CD4-positive, CD25-positive, alpha-beta regulatory T cell (primary cell): ENCODE measurements at places on chromosomes 6 and 20. TPM values are rescaled to one million over a fixed set of nuclear protein-coding genes. Genes with fewer than 3 reads are reported as not detected.

DNA sequence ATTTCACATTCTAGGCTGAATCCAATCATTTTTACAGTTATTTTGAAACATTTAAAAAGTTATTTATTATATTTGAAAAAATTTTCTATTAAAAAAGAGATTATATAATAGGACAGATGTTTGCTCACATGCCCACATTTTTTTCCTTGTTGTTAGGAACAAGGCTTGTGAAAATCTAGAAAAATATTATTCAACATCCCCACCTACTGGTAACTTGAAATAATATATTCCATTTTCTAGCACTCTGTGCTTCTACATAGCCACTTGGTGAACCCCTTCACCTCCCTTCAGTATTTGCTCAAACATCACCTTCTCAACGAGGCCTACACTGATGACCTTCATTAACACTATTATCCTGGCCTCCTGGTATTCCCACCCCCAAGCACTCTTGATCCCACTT lies 18.3 kb upstream of the GPRC6A start:
- H3K4me1 ChIP-seq: no peaks in the 10 kb centered on the region
- H3K36me3 ChIP-seq: no peaks in the 10 kb centered on the region
- DNase-seq: no peak
- H3K4me3 ChIP-seq: no peak overlapping the region

The TTLL9 gene
- total RNA-seq: not detected

GRCh38 chr6:138795809-138796603 lies at the start of gene ECT2L:
ECT2L (plus strand) TSS chr6:138796087; CDS start chr6:138813275, 17,188 bp downstream.
- DNase-seq: no peak
- H3K36me3 ChIP-seq: peaks cover 22% of the 10 kb centered on the region
- no peaks in the 10 kb centered on the region for H3K4me1 ChIP-seq
- H3K27ac ChIP-seq: no peak within 1 kb of the TSS
- no peak within 1 kb of the TSS for H3K4me3 ChIP-seq
- no peaks in the 10 kb centered on the region for H3K27me3 ChIP-seq

- no peak overlapping the region for H3K4me3 ChIP-seq
- no peak overlapping the region for H3K27ac ChIP-seq
- peaks cover 9% of the 10 kb centered on the region for H3K4me1 ChIP-seq
Observed at GRCh38 chr6:11042025-11042749, 1.9 kb downstream of the ELOVL2 start.

The KIF6 gene
- not detected for total RNA-seq

The SIM1 gene
- 0.64 TPM for total RNA-seq

The XKR7 gene
- total RNA-seq: 0.07 TPM

DNA sequence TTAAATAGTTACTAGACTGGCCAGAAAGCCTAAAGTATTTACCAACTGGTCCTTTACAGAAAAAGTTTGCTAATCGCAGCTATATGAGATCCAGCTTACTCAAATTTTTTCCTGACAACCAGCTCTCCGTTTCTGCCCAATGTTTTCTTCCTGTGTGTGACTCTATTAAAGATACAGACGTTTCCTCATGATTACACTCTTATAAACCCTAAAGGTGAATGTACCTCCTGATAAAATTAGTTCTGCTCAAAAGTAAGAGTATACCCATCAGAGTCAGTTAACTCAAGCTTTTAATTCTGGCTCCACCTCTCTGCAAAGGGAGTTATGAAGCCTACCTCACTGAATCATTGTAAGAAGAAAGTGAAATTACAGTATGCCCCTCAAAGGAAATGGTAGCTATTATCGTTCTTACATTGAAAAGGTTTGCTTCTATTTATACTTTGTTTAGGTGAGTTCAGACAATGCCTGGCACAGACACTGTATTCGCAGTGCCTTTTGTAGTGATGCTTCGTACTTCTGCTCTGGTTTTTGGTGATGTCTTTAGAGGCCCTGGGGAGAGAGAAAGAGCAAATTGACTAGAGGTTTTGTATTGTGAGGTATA lies 10.2 kb upstream of the MROH8 start:
- peaks cover 34% of the 10 kb centered on the region for H3K36me3 ChIP-seq
- peak overlapping the region; percentile 34 for H3K27ac ChIP-seq
- peak overlapping the region; percentile 61 for H3K4me3 ChIP-seq
- peaks cover 42% of the 10 kb centered on the region for H3K4me1 ChIP-seq
- no peak for DNase-seq

DNA sequence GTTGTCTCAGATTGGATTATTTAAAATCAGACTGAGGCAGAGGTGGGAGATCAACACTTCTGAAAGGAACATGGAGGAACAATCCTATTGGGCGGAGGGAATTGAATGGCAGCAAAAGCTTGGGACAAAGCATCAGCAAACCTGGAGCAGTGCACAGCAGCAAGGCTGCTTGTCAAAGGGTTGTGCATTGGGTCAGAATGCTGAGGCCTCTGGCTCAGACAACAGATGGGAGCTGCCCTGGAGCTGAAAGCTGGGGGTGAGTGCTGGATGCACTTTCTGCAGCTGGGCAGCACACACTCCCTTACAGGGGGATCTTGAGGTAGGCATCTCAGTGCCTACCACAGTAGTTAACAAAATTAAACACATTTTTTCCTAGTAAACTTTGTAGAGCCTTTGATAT lies 634.4 kb upstream of the MMS22L start:
- H3K27ac ChIP-seq: no peak overlapping the region
- no peaks in the 10 kb centered on the region for H3K27me3 ChIP-seq
- no peaks in the 10 kb centered on the region for H3K4me1 ChIP-seq
- no peak overlapping the region for H3K4me3 ChIP-seq
- H3K36me3 ChIP-seq: no peaks in the 10 kb centered on the region

- DNase-seq: peak; percentile 93
- no peaks in the 10 kb centered on the region for H3K36me3 ChIP-seq
- peak overlapping the region; percentile 87 for H3K4me3 ChIP-seq
- H3K27me3 ChIP-seq: no peaks in the 10 kb centered on the region
- H3K27ac ChIP-seq: peak overlapping the region; percentile 83
Observed at GRCh38 chr6:166540631-166541331, 45.7 kb downstream of the RAMACL start.

The IL20RA gene
- not detected for total RNA-seq

- no peaks in the 10 kb centered on the region for H3K36me3 ChIP-seq
- H3K4me1 ChIP-seq: no peaks in the 10 kb centered on the region
- no peak overlapping the region for H3K27ac ChIP-seq
- no peaks in the 10 kb centered on the region for H3K27me3 ChIP-seq
- DNase-seq: no peak
Observed at GRCh38 chr6:88107241-88107640, 58.9 kb downstream of the CNR1 start.
